ENCODE measurements at places on chromosomes 1 and 21.

DNA sequence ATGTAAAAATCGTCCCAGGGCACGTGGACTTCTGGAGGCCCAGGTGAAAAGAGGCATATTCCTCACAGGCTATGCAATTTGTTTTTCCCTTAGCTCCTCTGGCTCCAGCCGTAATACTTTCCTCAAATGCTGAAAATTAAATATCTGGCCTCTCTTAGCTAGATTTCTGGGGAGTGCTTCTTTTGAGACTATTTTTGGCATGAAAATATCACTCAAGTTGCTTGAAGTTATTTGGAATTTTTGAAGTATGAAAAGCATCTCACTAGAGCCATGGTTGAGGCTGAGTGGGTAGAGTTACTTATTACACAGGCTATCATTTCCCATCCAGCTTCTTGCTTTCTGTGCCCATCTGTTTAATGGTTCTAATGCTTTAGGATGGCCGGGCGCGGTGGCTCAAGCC lies 59.7 kb downstream of the MYOM3 start:
- DNase-seq, result no peak

GRCh38 chr1:115133440-115133839 lies 44.1 kb upstream of the TSPAN2 start:
- no peak for DNase-seq

- DNase-seq, result no peak
Observed at GRCh38 chr1:100361511-100362089, 9.3 kb downstream of the CDC14A start.

DNA sequence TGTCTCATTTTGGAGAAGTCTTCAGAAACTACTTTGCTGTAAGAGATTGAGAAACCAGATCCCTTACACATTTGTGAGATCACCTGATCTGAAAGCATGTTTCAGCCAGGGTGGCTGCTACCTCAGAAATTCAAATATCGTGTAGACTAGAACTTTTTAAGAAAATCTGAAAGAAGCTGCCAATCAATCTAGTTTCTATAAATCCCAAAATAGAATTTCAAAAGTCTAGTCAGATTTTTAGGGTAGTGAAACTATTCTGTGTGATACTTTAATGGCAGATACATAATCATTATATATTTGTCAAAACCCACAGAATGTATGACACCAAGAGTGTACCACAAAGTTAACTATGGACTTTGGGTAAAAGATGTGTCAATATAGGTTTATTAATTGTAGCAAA lies 79.9 kb upstream of the PLPPR5 start:
- DNase-seq, result no peak
